Trophoblast cell (in vitro differentiated cells and primary cell): ENCODE measurements at places on chromosomes 7 and 10.
A peak's percentile ranks its signal among the peaks of the same experiment; 100 is the strongest.

DNA sequence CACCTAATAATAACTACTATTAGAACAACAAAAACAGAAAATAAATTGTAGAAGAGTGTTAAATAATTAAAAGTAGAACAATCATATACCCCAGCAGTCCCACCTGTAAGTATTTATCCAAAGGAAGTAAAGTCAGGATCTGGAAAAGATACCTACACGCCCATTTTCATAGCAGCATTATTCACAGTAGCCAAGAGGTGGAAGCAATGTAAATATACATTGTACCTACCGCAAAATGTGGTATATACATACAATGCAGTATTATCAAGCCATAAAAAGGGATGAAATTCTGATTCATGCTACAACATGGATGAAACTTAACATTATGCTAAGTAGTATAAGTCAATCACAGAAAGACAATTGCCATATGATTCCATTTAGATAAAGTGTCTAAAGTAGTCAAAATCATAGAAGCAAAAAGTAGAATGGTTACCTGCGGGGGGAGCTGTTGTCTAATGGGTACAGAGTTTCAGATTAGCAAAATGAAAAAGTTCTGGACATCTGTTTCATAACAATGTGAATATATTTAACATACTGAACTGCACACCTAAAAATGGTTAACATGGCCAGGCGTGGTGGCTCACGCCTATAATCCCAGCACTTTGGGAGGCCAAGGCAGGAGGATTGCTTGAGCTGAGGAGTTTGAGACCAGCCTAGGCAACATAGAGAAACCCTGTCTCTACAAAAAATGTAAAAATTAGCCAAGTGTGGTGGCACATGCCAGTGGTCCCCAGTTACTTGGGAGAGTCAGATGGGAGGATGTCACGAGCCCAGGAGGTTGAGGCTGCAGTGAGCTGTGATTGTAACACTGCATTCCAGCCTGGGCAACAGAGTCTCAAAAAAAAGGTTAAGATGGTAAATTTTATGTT, 6.0 kb upstream of the TMED4 start:
- peak; percentile 31 for DNase-seq

- no peak for DNase-seq
Measured at GRCh38 chr7:75732764-75733630, 5.7 kb downstream of the HIP1 start.

DNA sequence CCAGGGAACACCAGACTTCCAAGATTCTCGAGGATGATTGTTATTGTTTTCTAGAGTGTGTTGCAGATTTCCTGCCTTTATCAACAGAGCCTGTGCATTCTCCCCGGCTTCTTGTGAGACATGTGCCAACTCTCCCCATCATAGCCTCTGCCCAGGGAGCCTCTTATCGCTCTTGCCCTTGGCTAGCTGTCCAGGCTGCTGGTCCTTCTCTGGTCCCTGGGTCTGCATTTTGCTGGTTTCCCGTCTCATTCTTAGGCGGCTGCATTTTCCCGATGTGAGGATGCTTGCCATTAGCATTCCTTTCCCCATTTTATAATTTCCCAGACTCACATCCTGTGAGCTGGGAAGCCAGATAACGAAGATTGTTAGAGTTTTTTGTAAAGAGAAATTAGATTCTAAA, 15.2 kb downstream of the SLC13A4 start:
- DNase-seq = peak; percentile 10

DNA sequence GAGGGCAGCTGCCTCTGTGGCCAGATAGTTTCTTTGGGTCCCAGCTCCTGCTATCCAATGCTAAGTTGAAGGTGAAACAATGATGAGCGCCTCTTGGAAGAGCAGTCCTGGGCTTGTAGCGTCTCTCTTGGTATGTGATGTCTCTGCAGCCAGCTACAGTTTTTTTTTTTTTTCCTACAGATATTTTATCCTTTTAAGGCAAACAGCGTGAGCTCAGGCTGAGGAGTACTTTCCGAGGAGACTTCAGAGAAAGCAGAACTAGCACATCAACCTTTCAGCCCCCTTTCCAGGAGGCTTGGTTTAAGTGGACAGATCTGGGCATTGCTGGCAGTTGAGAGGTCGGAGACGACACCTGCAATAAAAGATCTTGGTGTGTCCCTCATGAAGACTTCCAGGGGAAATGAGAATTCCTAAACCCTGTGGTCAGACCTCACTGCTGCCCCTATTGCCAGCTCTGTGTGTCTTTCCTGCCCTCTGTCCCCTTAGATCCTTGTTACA, 9.1 kb downstream of the PRKG1 start:
- no peak for DNase-seq

DNA sequence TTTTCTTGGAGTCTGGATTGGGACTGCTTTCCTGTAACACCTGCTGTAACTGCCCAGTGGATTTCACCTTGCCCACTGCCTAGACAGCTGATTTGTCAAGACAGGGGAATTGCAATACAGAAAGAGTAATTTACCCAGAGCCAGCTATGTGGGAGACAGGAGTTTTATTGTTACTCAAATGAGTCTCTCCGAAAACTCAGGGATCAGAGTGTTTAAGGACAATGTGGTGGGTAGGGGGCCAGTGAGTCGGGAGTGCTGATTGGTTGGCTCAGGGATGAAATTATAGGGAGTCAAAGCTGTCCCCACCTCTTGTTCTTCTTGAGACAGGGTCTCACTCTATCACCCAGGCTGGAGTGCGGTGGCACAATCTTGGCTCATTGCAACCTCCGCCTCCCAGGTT, 25.2 kb upstream of the BNIP3 start:
- DNase-seq = no peak

DNA sequence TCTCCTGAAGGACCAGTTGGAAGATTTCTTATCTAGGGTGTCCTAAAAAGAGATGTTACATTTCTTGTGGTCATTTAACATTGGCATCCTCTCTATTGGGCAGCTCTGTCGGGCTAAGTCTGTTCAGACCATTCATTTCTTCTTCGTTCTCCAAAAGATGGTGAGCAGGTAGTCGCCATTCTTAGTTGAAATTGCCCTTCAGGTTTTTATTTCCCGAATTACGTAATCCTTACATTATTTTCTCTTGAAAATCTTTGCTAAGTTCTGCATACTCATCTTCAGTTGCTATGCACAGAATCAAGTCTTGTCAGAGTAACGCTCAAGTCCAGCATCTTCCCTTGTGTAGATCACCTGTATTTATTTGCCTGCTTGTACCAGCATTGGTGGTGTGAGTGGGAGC, 53.6 kb downstream of the DAGLB start:
- DNase-seq = no peak

GRCh38 chr10:68074031-68074774, 880 bp downstream of the HERC4 start:
- DNase-seq = peak; percentile 17

DNA sequence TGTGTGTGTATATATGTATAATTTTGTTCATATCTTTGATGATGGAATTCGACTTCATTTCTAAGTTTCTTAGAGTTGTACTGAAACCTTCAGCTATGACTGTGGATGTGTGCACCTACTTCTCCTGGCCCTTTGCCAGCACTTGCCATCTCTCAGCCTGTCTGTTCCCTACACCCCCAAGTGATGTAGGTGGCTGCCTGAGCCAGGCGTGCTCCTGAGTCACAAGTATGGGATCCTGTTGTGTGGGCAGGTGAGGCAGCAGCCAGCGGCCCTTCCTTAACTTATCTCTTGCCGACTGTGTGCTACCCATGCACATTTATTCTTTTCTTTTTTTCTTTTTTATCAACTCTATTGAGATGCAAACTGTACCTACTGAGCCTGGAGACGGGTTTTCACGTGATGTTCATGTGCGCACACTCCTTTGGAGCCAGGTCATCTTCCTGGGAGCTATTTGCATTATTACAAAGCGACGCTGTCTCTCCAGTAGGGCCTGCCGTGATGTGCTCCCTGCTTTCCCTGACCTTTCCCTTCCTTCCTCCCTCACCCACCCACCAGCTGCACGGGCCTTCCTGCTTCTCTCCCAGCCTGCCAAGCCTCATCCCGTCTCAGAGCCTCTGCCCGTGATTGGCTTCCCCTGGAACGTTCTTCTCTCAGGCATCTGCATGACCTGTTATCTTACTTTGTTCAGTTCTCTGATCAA, 31.3 kb upstream of the GALNT11 start:
- DNase-seq = no peak

DNA sequence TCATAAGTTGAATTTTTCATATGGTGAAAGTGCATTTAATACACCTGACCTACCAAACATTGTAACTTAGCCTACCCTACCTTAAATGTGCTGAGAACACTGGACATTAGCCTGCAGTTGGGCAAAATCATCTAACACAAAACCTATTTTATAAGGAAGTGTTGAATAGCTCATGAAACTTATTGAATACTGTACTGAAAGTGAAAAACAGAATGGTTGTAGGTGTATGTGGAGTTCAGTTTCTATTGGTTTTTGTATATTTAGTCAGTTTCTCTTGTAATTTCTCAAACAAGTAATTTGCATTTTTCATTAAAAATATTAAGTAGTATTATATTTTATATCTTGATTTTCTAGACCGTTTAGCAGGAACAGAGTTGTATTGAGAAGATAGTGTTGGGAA, 15.3 kb downstream of the CCDC7 start:
- no peak for DNase-seq

GRCh38 chr7:26459540-26460193, 168.0 kb downstream of the SNX10 start:
- DNase-seq = no peak

GRCh38 chr10:56586461-56586891, 225.4 kb upstream of the ZWINT start:
- DNase-seq = no peak

DNA sequence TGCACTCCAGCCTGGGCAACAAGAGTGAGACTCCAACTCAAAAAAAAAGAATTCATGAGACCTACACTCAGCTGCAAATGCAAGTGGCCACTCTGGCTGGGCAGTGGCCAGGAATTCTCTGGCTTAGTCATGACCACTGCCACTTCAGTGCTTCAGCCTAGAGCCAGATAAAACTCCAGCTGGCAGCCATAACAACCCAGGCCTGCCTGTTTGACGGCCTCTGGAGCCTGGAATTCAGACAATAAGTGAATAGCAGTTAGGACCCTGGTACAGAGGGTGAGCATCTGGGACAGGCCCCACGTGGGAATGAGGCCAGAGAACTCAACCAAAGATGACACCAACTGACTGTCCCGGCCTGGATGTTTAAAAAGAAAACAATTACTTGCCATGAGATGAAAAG, 18.9 kb downstream of the RCC1L start:
- peak; percentile 42 for DNase-seq

DNA sequence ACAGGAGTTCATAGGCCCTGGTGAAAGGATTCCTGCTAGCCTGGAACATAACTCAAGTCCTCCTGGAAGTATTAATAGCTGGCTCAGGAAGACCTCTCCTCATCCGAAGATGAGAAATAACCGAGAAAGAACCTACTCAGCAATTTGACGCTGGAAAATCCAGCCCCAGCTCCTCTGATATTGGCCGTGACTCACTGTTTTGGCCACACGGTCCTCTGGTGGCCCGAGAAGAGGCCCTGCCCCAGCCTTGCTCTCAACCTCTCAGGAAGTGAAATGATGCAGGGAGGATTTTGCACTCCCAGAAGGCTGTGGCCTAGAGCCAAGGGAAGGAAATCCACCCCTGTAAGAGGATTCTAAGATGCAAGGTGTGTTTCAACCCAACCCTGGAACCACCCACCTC, 121.6 kb downstream of the MTPAP start:
- DNase-seq = no peak

- peak; percentile 44 for DNase-seq
Measured at GRCh38 chr7:149197675-149198074, 2.3 kb downstream of the ZNF282 start.

DNA sequence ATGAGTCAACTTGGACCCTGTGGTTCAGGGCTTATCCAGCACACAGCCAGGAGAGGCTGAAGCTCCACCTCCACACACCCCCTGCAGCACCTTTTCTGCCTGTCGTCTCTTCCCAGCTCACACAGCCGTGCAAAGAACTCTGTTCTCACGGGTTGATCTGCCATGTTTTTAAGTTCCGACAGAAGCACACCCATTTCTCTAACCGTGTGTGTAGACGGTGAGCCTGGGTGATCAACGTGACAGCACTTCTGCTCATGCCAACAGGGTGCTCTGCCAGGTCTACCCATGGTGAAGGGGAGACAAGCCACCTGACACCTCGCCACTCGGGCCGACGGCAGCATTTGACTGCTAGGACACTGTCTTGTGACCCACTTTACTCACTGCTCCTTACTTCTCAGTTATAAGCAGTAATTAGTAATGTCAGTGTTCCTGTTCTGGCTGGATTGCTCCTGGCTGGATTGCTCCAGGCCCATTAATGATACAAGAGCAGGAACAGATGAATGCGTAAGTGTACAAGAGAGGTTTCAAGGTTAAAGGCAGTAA, 90.5 kb downstream of the RNF216 start:
- DNase-seq = no peak

DNA sequence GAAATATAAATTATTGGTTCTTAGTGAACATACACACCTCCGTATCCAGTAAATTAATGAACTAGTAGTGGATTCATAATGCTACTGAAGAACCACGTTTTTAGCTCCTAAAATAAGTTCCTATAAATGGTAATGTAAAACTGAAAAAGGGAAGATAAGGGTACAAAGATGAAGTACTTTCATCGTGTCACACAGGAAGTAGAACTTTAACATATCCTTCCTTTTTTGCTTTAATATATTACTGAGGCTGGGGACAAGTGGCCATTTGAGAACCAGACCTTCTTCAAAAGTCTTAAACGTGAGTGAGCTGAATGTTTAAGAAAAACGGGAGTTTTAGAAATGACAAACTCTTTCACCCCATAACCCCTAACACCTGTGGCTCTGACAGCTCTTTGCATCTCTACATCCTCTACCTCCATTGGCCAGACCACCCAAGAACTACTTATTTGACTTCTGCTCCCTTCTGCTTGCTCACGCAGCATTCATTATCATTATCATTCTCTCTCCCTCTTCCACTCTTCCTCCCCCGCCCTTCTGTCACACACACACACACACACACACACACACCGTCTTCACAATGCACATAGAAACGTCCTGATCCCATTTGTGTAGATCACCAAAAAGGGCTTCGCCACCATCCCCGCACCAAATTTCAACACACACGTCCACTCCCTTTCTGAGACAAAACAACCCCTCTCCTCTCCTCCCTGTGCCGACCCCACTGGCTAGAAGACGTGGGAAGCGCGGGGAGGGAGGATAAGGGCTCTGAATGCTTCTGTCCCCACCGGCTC, 677 bp downstream of the SKAP2 start:
- DNase-seq = peak; percentile 7

- DNase-seq = peak; percentile 100
Measured at GRCh38 chr10:97718659-97719142, 5.2 kb downstream of the MARVELD1 start.

GRCh38 chr7:41052201-41052600, 650.7 kb downstream of the INHBA start:
- no peak for DNase-seq

- no peak for DNase-seq
Measured at GRCh38 chr7:134429481-134429880, 29.4 kb downstream of the AKR1B1 start.

DNA sequence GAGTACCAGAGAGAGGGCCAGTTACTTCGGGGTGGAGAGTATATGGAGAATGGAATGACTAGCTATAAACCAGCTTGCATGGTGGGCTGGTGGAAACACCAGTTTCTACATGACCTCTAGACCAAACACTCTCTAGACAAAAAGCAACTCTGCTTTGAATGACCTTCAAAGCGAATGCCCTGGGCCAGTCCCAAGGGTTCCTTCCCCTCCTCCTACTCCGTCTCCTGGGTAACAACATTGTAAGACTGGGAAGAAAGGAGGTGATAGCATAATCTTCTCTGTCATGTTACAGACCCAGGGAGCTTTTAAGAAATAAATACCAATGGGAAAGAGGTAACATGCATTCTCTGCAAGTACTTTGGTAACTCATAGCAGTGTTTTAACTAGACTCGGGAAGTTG, 7.4 kb downstream of the HK1 start:
- DNase-seq = no peak
